Stimulated activated naive CD4-positive, alpha-beta T cell treated with Interleukin-2 at 50 U/mL for 16 hours (primary cell): ENCODE measurements at places on chromosomes 6 and 20.

DNA sequence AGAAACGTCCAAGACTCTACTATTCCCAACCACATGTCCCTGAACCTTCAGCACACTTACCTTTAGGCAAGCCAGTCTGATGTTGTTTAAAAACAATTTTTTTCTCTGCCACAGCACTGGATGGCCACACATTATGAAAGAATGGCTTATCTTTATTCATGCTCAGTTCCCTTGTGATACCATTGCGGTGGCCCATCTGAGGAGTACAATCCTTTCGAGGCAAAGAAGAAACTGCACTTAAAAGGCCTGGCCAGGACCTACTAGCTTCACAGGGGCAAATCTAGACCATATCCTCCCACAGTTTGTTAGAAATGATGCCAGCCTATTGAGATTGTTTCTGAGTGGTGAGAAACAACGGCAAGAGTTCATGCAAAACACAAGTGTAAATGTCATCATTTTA is 88.4 kb upstream of the PLEKHG1 start:
- no peak for DNase-seq

DNA sequence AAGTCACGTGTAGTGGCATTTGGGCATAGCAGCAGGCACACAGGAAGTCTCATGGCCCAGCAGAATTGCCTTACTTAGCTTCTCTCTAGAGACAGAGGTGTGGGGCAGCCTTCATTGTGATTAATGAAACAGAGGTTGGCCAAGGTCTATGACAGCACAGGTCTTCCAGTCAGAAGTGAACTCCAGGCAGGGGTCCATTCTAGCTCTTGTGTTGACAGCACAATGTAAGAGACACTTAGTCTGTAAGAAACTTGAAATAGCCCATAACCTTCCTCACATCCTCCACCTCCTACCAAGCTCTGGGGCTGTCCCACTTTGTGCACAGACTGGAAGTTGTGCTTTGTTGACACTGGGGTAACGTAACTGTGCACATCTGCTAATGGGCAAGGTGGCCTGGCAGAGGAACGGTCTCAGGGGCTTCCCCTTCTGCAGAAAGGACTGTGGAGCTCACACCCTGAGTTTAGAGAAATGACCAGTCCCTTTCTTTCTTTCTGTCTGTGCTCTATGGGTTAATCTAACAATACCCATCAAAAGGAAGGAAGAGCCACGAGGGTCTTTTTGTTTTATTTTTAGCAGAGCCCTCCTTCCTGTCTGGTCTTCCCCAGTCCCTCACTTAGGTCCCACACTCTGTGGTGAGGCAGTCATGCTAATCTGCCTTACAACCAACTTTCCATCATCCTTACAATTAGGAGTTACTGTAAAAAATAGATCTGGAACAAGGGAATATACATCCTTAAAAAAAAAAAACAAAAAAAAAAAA is 35.6 kb upstream of the TAGAP start:
- DNase-seq: no peak

- DNase-seq: no peak
Observed at GRCh38 chr6:82385102-82385501, 21.5 kb downstream of the TPBG start.

GRCh38 chr20:24582373-24583168 is 113.1 kb downstream of the SYNDIG1 start:
- DNase-seq: no peak

GRCh38 chr6:9697263-9697931 is 717.5 kb downstream of the TFAP2A start:
- no peak for DNase-seq

DNA sequence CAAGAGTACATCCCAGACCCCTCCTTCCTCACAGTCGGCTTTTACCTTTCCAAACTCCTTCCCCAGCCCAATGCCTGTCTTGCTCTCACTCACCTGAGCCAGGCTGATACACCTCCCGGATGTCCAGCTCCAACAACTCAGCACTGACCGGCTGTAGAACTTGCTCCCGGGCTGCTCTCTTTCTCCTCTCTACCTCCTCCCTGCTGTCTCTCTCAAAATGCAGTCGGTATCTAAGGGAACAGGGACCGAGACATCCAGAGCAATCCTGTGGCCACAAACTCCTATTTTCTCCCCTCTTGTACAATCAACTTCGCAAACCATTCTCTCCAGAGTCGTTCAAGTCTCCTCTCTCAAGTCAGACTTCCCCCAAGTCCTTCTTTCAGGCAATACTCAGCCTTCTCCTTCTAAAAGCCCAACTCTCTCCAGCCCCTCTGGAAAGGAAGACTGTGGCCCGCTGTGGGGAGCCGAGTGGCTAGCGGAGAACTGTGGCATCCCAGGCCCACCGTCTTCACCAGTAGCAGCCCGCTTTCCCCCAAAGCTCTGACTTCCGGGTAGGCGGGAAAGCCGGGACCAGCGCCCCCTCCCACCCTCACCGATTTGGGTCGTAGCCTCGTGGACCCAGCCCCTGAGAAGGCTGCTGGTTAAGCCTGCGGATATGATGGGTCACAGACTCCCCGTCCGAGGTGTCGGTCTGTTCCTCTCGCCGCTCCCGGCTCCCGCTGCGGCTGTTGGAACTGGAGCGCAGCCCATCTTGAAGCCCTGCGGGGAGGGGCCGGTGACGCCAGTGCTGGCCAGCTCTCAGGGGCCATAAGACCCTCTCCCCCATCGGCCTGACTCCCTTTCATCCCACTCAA is 1.1 kb downstream of the GNL1 start:
- no peak for DNase-seq

GRCh38 chr6:116695401-116695800 is 14.4 kb downstream of the KPNA5 start:
- DNase-seq: no peak

- DNase-seq: peak; percentile 13
Observed at GRCh38 chr20:44959082-44959637, 1.0 kb downstream of the TOMM34 start.

- no peak for DNase-seq
Observed at GRCh38 chr20:53581444-53582250, 12.0 kb downstream of the ZNF217 start.

- no peak for DNase-seq
Observed at GRCh38 chr6:157498817-157499216, 117.8 kb downstream of the ZDHHC14 start.

DNA sequence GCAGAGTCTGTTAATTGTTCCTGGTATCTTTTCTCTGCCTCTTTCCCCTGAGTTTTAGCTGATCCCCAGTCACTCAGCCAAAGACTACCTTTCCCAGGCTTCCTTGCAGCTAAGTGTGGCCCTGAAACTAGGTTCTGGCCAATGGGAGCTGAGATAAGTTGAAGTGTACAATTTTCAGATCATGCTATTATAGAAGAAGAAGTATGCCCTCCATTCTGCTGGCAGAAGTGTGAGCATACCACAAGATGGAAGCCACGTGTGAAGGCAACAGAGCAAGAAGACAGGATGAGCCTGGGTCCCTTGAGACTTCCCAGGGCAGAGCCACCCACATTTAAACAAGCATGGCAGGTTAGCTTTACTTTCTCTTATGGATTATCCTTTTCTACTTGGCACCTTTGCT is 273.2 kb downstream of the HIVEP2 start:
- no peak for DNase-seq

GRCh38 chr6:152121910-152122309 is 314.4 kb downstream of the ESR1 start:
- DNase-seq: no peak

DNA sequence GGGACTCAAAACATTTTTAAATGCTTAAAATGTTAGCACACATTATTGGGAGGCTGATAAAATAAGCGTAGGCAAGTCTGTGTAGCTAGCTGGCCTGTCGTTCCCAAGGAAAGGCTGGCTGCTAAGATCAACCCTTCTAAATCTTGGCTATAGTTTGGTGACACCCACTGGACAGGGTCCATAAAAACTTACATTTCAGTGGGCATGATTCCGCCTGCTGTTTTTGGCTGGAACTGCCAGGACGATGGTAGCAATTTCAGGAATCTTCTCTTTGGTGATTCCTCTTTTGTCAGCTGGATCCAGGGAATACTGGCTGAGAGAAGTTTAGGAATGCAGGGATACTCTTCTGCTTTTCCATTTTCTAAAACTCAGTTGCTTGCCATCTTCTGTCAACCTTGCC is 162.2 kb downstream of the NKAIN2 start:
- DNase-seq: no peak

GRCh38 chr20:45835825-45836224 is 2.2 kb downstream of the SNX21 start:
- DNase-seq: no peak

- DNase-seq: no peak
Observed at GRCh38 chr6:150723345-150723658, 123.6 kb downstream of the PLEKHG1 start.

DNA sequence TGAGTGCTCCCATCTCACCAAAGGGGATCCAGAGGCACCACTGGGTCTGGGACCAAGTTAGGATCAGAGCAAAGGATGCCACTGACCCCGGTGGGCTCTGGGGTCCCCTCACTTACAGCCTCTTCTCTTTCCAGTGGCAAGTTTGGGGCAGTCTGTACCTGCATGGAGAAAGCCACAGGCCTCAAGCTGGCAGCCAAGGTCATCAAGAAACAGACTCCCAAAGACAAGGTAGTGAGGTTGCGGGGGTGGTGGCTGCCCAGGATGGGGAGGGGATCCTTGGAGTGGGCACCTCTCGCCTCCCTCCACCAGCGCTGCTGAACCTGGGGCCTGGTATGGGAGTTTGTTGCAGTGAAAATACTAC is 4.9 kb downstream of the MYLK2 start:
- no peak for DNase-seq

DNA sequence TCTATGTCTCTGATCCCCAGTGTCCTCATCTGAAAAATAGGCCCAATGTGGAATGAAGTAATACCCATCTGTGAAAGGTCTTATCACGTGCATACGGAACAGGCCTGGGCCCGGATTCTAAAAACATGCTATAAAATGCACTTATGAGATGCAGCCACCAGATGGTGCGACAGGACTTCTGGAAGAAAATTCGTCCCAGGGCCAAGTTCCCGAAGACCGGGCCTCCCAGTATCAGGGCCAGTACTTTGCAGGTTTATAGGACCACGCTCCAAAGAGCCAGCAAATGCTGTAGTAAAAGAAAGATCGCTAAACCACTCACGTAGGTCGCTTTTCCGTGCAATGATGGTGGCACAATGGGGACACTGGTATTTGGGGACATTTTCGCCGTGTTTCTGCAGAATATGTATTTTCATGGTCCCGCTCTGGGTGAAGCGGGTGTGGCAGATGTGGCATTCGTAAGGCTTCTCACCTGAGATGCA is 10.6 kb downstream of the CTCFL start:
- DNase-seq: no peak

- peak; percentile 94 for DNase-seq
Observed at GRCh38 chr6:31541658-31542521, at the start of gene DDX39B. Gene DDX39B, minus strand, starts transcription at chr6:31542003. Its CDS starts 1,471 bp downstream, at chr6:31540532.

DNA sequence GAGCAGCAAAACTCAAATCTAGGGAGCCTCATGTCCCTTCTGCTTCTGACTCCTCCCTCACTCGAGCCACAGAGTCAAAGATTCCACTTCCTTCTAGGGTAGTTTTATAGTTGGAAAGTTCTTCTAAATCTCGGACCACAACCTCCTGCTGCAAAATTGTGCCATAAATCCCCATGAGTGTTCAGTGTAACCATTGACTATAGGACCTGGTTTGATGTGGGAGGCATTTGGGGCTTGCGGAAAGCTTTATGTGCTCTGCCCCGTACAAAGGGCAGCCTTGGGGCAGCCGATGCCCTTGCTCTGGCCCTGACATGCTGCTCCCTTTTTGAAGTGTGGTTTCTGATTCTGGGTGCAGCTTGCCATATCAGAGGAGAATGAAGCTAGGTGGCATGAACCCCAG is 43.6 kb upstream of the IER3 start:
- DNase-seq: no peak

DNA sequence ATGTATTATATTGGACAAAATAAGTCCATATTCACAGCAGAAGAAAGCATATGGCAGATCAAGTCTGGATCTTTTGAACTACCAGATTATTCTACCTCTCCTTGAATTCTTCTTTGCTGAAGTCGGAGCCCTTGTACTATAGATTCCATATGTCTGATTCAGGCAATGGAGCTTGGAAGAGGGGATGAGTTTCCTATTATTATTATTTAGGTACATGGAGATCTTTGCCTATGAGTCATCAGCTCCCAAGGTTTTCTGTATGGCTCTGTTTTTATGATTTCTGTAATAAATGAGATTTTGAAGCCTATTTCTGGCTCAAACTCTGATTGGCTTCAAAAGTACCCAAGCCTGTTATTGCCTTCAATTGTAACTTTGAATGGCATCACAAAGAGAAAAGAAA is 72.0 kb downstream of the OPRM1 start:
- DNase-seq: no peak

- DNase-seq: no peak
Observed at GRCh38 chr6:3454273-3455010, 2.4 kb downstream of the SLC22A23 start.

DNA sequence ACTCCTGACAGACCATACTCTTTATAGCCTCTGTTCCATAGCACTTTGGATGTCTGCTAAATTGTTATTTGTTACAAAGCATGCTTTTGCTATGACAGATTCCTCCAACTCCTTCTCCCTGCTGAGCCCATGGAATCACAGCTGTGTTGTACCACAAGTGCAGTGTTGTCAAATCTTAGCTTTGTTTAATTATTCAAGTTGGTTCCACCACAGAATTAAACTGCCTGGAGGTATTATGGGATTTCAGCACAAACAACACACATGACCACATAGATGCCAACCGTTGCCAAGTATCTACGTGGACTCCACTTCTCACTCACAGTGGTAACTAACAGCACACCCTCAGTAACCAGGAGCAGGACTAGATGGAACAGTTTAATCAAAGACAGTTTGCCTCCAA is 32.7 kb upstream of the MARCKS start:
- no peak for DNase-seq

GRCh38 chr6:169250660-169251059 is 3.0 kb downstream of the THBS2 start:
- no peak for DNase-seq

- no peak for DNase-seq
Observed at GRCh38 chr20:61575151-61575937, 323.3 kb downstream of the CDH4 start.

DNA sequence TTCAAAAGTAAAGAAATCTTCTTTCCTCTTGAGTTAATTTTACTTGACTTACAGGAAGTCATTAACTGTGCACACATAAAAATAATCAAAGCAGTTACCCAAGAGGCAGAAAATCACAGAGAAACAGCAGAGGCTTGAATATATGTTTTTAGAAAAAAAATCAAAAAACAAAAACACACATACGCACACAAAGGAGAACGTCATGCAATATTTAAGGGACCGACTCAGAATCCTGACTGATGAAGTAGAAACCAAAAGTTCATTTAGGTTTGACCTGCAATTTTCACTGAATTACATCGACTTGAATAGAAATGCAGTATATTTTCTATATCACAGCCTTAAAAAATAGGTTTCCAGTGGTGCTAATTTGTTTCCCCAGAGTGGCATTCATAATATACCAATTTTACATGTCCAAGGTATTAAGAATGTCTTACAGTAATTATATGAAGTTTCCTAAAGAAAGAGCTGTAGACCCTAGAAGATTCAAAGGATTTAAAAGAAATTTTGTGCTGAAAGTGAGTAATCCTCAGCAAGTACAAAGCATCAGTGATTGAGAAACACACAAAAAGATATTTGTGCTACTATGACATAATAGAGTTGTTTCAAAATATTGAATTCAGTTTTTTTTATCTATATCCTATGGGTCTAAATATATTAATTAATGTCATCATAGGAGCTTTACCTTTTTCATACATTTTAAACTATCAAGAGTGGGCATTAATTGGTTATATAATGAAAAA is 358.5 kb upstream of the RUNX2 start:
- DNase-seq: no peak

- no peak for DNase-seq
Observed at GRCh38 chr6:116101302-116101718, 657 bp downstream of the NT5DC1 start.

GRCh38 chr20:58888103-58888502 is 35.6 kb downstream of the GNAS start:
- DNase-seq: no peak
